HS-27A (cell line): ENCODE measurements at places on chromosomes 4 and X.

GRCh38 chr4:110501826-110502225 lies 25.9 kb downstream of the ENPEP start:
- no peak for DNase-seq

GRCh38 chrX:865422-865821 lies 234.8 kb downstream of the SHOX start:
- no peak for DNase-seq

GRCh38 chrX:124338733-124339514 lies 6.5 kb downstream of the TEX13D start:
- DNase-seq, result no peak

- DNase-seq, result no peak
Observed at GRCh38 chrX:47171996-47172395, 21.6 kb upstream of the UBA1 start.

GRCh38 chr4:140808256-140808655 lies 52.1 kb upstream of the TBC1D9 start:
- DNase-seq, result no peak

GRCh38 chrX:125681058-125681457 lies 361.4 kb downstream of the TEX13C start:
- no peak for DNase-seq
